A673 (cell line): ENCODE measurements at places on chromosomes 5 and 9. TPM values are rescaled to one million over a fixed set of nuclear protein-coding genes. Genes with fewer than 3 reads are reported as not detected.

- H3K4me3 ChIP-seq = no peak overlapping the region
- H3K4me1 ChIP-seq = peaks cover 13% of the 10 kb centered on the region
- DNase-seq = peak; percentile 71
- peak overlapping the region; percentile 0 for H3K27ac ChIP-seq
- no peaks in the 10 kb centered on the region for H3K27me3 ChIP-seq
Measured at GRCh38 chr5:122870219-122870856, 24.9 kb downstream of the SNX24 start.

DNA sequence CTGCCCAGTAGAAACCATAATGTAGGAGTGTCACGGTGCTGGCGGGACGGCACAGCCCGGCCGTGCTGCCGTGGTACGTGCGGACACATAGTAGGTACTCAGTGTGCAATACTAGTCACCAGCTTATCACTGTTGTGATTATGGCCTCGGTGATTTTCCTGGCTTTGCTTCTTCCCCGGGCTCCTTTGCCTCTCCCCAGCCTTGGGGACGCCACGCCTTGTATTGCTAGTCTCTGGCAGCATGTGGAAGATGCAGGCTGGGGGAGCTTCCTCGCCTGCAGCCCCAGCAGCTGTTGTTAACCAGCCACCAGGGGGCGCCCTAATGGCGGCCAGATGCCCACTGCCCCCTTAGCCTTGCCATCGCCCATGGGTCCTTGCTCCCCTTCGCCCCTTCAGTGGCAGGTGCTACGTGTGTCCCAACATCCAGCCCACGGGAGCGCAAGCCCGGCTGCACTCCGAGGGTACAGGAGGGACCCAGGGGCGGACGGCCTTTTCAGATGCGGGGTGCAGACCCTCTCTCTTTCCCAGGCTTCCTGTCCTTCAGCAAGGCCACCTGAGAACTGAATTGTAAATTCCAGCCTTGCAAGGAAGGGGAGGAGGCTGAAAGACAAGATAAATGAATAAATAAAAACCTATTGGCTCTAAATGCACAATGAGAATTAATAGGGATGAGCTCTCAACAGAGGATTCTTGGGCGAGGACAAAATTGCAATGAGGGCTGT, 8.0 kb downstream of the NTNG2 start:
- H3K4me3 ChIP-seq = no peak overlapping the region
- no peak overlapping the region for H3K27ac ChIP-seq
- H3K4me1 ChIP-seq = no peaks in the 10 kb centered on the region
- H3K27me3 ChIP-seq = peaks cover 29% of the 10 kb centered on the region
- H3K36me3 ChIP-seq = no peaks in the 10 kb centered on the region
- peak; percentile 73 for DNase-seq

GRCh38 chr5:133763744-133764143, 151.4 kb upstream of the FSTL4 start:
- no peaks in the 10 kb centered on the region for H3K36me3 ChIP-seq
- no peaks in the 10 kb centered on the region for H3K27me3 ChIP-seq
- no peak for DNase-seq
- no peak overlapping the region for H3K4me3 ChIP-seq
- no peaks in the 10 kb centered on the region for H3K4me1 ChIP-seq

GPR151 gene
- total RNA-seq = not detected in 2 replicates

GRCh38 chr5:33330992-33331391, 109.8 kb upstream of the TARS1 start:
- H3K4me3 ChIP-seq = no peak overlapping the region
- no peaks in the 10 kb centered on the region for H3K27me3 ChIP-seq
- H3K27ac ChIP-seq = no peak overlapping the region

ADAMTS6 gene
- total RNA-seq = 2.6 and 2.8 TPM in 2 replicates

DNA sequence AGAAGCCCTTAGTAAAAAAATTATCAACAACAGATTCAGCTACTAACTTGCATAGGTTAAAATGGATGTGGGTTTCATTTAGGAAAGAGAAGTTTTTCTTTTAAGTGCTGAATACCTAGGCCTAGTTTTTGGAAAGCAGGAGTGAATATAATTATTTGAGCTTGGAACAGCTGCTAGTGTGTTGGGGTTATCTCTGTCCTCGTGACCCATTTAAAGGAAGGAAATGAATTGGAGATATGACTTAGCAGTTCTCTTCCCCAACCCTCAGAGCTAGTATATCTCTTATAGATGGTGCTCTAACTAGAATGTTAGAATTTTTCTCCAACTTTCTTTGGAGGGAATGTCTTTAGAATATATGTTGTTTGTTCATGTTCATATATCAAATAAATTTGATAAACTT, 38.6 kb downstream of the ZNF366 start:
- no peaks in the 10 kb centered on the region for H3K36me3 ChIP-seq
- no peak for DNase-seq
- no peak overlapping the region for H3K4me3 ChIP-seq

DNA sequence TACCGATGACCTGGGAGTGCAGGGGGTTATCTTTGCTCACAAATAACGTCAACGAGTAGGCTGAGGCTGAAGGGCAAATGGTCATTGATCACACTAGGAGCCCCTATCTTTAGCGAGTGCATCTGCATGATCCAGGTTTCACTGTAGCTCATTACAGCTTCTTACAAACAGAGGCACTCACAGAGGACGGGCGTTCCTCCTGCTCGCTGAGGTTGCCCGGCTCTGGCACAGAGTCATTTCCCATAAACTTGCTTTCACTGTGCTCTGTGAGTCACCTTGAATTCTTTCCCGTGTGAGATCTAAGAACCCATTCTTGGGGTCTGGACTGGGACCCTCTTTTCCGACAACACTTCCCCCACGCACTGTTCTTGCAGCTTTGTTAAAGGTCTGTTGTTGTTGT, 1.9 kb upstream of the PAEP start:
- H3K27me3 ChIP-seq = no peaks in the 10 kb centered on the region
- no peak overlapping the region for H3K4me3 ChIP-seq
- no peaks in the 10 kb centered on the region for H3K36me3 ChIP-seq
- H3K4me1 ChIP-seq = no peaks in the 10 kb centered on the region
- no peak for DNase-seq

RPS14 gene
- 1,789 and 1,909 TPM in 2 replicates for total RNA-seq

DNA sequence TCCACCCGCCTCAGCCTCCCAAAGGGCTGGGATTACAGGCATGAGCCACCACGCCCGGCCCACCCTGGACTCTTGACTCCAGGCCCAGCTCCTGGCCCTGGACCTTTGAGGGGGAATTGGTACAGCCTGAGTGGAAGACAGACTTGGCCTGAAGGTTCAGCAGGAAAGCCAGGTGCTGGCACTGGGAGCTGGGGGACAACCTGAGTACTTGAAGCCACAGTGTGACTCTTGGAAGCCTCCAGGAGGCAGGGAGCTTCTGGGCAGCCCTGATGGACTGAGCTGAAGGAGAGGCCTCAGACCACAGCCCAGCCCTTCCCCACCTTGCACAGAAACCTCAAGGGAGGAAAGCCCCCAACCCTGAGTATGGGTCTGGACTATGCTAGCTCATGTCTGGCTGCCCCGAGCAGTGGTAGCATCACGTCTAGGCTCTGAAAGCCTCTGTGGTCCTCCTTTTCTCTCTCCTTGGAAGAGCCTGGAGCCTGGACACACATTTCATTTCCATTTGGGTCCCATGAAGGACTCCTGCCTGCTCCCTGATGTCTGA, 54.1 kb downstream of the RASGEF1C start:
- H3K36me3 ChIP-seq = no peaks in the 10 kb centered on the region
- no peaks in the 10 kb centered on the region for H3K4me1 ChIP-seq
- H3K4me3 ChIP-seq = no peak overlapping the region
- H3K27me3 ChIP-seq = no peaks in the 10 kb centered on the region

PCDHA9 gene
- total RNA-seq = 0.33 and 0.37 TPM in 2 replicates

DNA sequence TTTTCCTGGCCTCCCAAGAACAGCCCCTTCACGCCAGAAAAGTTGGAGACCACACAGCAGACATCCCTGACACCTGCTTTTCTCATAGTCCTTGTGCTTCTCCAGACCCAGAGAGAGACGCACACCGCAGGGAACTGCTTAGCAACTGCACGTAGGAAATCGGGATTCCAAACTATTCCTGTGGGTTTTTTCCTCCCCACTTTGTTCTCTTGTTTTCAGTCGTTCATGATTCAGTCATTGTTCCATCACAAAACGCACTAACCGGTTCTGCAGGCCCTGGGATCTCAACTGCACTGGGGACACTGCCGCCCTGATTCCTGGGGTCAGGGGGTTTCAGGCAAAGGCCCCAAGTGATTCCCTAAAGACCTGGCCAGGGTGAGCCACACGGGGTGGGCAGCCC, 588.0 kb upstream of the KLF4 start:
- no peaks in the 10 kb centered on the region for H3K4me1 ChIP-seq
- H3K27ac ChIP-seq = no peak overlapping the region

PTGS1 gene
- not detected in 2 replicates for total RNA-seq

- no peak overlapping the region for H3K27ac ChIP-seq
- no peaks in the 10 kb centered on the region for H3K4me1 ChIP-seq
- H3K36me3 ChIP-seq = no peaks in the 10 kb centered on the region
- no peaks in the 10 kb centered on the region for H3K27me3 ChIP-seq
Measured at GRCh38 chr5:2206293-2207108, 323.8 kb upstream of the IRX4 start.

- H3K36me3 ChIP-seq = no peaks in the 10 kb centered on the region
- H3K4me1 ChIP-seq = no peaks in the 10 kb centered on the region
- peaks cover 13% of the 10 kb centered on the region for H3K27me3 ChIP-seq
Measured at GRCh38 chr9:104905931-104906330, 22.0 kb downstream of the ABCA1 start.

DNA sequence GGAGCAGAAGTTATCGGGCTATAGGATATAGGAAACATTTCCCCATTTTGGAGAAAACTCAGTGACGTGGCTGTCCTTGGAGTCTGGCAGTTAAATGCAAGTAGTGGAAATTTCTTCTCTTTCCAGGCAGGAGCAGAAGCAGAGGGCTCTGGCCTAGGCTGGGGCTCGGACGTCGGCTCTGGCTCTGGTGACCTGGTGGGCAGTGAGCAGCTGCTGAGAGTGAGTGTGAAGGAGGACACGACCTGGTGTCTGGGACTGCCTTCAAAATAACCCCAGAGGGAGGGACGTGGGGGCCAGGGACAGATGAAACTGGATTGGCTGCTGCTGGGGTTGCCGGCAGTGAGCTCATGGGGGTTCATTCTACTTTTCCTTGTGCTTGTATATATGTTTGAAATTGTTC, 79.5 kb downstream of the COL15A1 start:
- no peak overlapping the region for H3K27ac ChIP-seq
- H3K27me3 ChIP-seq = no peaks in the 10 kb centered on the region
- no peaks in the 10 kb centered on the region for H3K36me3 ChIP-seq
- H3K4me1 ChIP-seq = no peaks in the 10 kb centered on the region

- no peak overlapping the region for H3K27ac ChIP-seq
- H3K27me3 ChIP-seq = no peaks in the 10 kb centered on the region
- H3K36me3 ChIP-seq = no peaks in the 10 kb centered on the region
- DNase-seq = no peak
- H3K4me3 ChIP-seq = no peak overlapping the region
Measured at GRCh38 chr5:31173614-31174013, 19.9 kb upstream of the CDH6 start.

- H3K27me3 ChIP-seq = no peaks in the 10 kb centered on the region
- DNase-seq = no peak
- no peaks in the 10 kb centered on the region for H3K36me3 ChIP-seq
- H3K4me1 ChIP-seq = no peaks in the 10 kb centered on the region
- no peak overlapping the region for H3K4me3 ChIP-seq
Measured at GRCh38 chr9:107261106-107261505, 22.0 kb upstream of the RAD23B start.
